Stimulated activated CD4-positive, alpha-beta T cell treated with anti-CD3 and anti-CD28 coated beads, Interleukin-12 subunit alpha, Interleukin-12 subunit beta, amount 100 ng/mL, for 4 hours (primary cell): ENCODE measurements at places on chromosomes 2 and 18.

GRCh38 chr2:2839393-2839781, 508.3 kb upstream of the MYT1L start:
- no peak for DNase-seq

DNA sequence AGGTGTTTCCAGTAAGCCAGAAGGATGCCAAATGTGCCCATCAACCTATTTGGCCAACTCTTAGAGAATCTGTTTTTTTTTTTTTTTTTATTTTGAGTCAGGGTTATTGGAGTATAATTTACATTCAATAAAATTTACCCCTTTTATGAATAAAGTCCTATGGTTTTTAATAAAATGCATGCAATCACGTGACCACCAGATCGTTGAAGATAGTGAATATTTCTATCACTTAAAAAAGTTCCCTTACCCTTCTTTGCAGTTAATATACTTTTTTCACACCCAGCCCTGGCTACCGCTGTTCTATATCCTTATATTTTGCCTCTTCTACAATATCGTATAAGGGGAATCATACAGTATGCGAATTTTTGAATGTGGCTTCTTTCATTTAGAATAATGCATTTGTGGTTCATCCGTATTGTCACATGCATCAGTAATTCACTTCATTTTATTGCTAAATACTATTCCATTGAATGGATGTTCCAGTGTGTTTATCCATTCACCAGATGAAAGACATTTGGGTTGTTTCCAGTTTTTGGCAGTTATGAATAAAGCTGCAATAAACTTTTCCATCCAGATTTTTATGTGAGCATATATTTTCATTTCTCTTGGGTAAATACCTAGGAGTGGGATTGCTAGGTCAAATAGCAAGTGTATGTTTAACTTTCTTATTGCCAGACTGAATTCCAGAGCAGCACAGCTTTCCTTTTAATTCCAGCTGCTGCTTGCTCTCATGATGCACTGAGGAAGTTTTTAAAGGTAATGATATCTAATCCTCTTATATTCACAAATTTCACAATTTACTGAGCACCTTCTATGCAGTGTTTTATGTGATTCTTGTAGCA, 156.3 kb upstream of the NT5C1B start:
- no peak for DNase-seq

GRCh38 chr2:177882501-177882900, 190.1 kb downstream of the PDE11A start:
- DNase-seq = no peak

- DNase-seq = no peak
These were observed 70.6 kb downstream of the CERS6 start for GRCh38 chr2:168526641-168527040.

GRCh38 chr2:103484906-103485305, 723.1 kb downstream of the TMEM182 start:
- DNase-seq = no peak

DNA sequence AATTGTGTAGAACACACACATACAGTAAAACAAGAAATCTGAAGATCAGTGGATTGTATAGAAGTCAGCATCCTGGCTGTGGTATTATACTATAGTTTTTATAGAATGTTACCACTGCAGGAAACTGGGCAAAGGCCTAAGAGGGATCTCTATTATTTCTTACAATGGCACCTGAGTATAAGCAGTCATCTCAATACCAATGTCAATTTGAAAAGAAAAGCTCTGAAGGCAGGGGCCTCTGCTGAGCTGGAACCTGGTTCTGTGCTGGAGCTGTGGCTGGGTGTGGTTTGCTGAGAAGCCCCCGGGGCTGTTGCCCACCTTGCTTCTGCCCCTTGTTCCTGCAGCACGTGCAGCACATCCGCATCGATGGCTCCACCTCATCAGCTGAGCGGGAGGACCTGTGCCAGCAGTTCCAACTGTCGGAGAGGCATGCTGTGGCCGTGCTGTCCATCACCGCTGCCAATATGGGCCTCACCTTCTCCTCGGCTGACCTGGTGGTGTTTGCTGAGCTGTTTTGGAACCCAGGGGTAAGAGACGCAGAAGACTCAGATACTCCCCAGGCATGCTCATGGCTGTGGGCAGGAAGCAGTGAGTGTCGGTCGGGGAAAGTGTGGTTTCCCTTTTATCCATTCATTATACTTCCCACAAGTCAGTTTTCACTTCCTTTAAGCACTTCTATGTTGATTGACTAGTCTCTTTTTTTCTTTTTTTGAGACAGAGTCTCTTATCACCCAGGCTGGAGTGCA, 23.5 kb upstream of the RPL37A start:
- DNase-seq = no peak

DNA sequence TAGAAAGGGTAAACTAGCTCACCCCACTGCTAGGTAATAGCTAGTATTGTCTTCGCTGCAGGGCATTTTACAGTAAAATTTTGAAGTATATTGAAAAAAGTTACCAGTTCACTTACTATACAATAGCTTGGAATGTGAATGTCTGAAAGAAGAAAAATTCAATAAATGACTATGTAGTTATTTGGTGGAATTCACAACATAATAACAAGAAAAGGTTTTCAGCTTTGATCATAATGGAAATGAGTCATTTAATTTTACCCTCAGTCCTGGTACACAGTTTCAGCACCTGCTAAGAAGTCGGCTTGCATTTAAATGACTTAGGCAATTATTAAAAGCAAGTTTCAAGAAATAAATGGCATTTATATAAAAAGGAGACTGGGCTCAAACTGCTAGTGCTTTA, 90.4 kb downstream of the NUP35 start:
- no peak for DNase-seq

DNA sequence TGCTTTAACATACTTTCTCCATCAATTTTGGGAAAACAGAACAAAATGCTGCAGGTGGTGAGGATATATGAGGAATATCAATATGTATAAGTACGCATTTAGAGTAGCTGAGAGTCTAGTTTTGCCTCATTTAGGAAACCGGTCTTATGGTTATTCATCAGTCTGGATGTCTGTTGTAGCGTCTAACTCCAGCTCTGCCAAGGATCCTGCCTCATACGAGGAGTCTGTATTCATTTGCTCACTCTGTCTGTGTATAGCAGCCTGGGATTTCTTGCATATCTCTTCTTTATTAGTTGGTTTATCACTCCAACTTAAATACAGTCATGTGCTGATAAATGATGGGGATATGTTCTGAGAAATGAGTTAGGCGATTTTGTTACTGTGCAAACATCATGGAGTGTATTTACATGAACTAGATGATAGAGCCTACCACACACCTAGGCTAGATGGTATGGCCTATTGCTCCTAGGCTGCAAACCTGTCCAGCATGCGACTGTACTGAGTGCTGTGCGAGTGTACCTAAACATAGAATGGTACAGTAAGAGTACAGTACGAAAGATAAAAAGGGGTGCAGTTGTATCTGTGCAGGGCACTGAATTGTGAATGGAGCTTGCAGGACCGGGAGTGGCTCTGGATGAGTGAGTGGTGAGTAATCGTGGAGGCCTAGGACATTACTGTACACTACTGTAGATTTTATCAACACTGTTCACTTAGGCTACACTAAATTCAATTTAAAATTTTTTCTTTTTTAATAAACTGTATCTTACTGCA, 148.1 kb downstream of the ZNF407 start:
- no peak for DNase-seq

DNA sequence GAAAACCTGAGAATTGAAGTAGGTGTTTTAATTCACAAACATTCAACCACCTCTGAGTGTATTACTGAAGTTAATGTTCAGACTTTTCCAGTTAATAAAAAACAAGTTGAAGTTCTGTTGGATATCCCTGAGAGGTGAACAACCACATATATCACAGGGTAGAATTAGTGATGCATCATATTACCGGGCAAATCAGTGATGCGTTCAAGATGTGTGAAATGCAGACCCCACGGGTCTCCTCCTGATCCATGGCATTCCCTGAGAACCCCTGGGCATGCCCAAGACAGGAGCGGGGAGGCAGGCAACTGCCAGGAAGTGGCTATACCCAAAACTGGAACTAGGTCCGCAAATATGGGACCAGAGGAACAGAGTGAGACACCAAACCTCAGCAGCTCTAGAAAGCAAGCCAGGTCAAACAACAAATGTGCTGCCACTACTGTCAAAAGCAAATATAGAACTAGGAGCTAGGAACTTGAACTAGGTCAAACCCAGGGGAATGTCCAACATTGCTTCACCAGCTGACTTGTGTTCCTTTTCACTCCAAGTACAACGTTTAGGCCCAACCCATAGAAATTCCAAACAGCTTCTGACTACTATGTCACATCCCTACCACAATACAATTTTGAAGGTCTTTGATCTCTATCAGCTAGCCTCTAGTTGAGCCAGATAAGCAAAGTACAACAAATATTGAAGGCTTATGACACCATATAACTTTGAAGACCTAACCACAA, 20.2 kb downstream of the PSTPIP2 start:
- DNase-seq = no peak

GRCh38 chr18:53426666-53427184, 797.7 kb downstream of the MBD2 start:
- no peak for DNase-seq

- no peak for DNase-seq
These were observed 62.4 kb downstream of the CAPN13 start for GRCh38 chr2:30744823-30745222.

GRCh38 chr2:230496891-230497290, 80.9 kb downstream of the SP100 start:
- DNase-seq = no peak

GRCh38 chr2:9809448-9810088, 33.7 kb upstream of the TAF1B start:
- DNase-seq = no peak

GRCh38 chr2:112600634-112601033, 16.2 kb downstream of the CHCHD5 start:
- no peak for DNase-seq

- DNase-seq = no peak
These were observed 180.3 kb downstream of the AGAP1 start for GRCh38 chr2:235674146-235674545.

DNA sequence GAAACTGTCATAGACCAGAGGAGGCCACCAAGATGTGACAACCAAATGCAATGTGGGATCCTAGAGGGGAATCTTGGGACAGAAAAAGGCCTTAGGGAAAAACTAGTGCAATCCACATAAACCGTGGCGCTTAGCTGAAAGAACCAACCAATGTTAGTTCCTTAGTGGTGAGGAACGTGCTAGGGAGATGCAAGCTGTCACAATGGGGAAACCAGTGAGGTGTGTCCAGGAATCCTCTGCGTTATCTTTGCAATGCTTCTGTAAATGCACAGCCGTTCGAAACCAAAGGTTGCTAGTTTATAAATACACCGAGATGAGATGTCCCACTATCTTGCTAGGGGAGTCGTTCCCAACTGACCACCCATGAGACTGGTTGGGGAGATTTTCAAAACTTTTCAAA, 157.0 kb upstream of the ID2 start:
- DNase-seq = no peak

- no peak for DNase-seq
These were observed 13.6 kb downstream of the IMPA2 start for GRCh38 chr18:11994703-11995444.

DNA sequence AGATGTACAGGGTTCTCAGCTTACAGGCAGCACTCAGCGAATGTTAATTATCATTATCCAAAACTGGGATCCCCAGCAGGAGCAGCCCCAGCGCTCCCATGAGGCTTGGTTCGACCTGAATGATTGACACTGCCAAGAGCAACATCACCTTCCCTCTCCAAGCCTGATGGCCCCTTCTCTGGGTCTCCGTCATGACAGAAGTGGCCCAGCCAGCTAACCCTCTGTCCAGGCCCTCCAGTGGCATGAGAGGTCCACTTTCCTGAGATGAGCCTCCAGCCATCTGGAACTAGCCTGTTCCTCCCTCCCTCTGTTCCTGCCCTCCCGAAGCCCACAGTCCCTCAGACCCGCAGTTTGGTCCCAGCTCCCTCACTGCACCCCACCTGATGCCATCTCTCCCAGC, 97.0 kb upstream of the RAB6C start:
- no peak for DNase-seq

DNA sequence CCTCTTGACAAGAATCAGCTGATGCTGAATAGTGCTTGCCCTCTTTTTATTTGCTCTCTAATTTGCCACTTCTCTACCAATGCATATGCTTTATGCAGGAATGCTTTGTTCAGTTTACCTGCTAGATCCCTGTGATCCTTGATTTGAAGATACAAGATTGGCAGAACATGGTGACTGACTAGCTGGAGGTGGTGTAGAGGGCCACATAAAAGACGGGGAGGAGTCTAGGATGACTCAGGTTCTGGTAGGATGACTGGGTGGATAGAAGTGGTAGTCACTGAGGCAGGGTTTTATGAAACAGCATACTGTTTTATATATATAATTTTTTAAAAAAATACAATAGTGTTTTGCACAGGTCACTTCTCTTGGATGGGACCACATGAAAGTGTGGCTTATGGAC, 6.3 kb upstream of the ADGRF3 start:
- DNase-seq = no peak

GRCh38 chr2:45793305-45793962, 142.0 kb downstream of the PRKCE start:
- DNase-seq = no peak

GRCh38 chr2:237294460-237294859, 119.5 kb downstream of the COL6A3 start:
- DNase-seq = no peak

- no peak for DNase-seq
These were observed at the start of gene SCN3A for GRCh38 chr2:165203689-165204559. TSS of gene SCN3A (minus strand) at chr2:165204050. CDS start at chr2:165176394, 27,656 bp downstream.

DNA sequence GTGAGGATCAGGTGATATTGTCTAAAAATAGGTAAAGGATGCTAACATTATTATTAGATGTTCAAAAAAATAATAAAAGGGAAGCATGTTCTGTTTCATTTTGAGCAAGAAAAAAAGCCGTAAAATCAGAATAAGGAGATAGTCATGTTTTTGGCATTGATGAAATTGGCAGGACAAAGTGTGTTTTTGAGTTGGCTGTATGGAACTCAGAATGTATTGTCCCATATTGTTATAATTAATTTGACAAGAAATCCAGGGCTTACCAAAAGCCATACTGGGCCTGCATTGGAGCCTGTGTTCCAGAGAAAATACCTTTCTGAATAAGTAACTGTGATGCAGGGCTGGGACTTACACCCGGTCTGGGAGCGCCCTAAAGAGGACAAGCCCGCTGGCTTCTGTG, 232.0 kb downstream of the AGAP1 start:
- DNase-seq = no peak

- no peak for DNase-seq
These were observed 262.6 kb downstream of the TNS1 start for GRCh38 chr2:217740178-217740577.

GRCh38 chr2:121387591-121388325, 102.8 kb upstream of the TFCP2L1 start:
- no peak for DNase-seq

DNA sequence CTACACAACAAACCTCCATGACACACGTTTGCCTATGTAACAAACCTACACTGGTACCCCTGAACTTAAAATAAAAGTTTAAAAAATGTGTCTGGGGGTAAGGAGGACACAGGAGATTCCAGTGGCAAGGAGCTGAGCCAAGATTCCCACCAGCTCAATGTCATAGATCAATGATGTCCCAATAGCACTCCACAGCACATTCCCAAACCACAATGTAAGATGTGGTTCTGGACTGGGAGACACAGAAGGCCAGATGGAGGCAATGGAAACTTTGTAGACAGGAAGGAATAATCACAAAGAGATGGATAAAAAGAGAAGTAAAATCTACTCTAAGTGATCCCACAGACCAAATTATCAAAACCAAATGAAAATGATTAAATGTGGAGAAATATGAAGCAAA, 312.4 kb upstream of the SOX11 start:
- no peak for DNase-seq
